H7 (cell line): ENCODE measurements at places on chromosomes 1 and 21.

GRCh38 chr1:211483896-211484612 is 7.9 kb downstream of the RD3 start:
- no peak for DNase-seq

DNA sequence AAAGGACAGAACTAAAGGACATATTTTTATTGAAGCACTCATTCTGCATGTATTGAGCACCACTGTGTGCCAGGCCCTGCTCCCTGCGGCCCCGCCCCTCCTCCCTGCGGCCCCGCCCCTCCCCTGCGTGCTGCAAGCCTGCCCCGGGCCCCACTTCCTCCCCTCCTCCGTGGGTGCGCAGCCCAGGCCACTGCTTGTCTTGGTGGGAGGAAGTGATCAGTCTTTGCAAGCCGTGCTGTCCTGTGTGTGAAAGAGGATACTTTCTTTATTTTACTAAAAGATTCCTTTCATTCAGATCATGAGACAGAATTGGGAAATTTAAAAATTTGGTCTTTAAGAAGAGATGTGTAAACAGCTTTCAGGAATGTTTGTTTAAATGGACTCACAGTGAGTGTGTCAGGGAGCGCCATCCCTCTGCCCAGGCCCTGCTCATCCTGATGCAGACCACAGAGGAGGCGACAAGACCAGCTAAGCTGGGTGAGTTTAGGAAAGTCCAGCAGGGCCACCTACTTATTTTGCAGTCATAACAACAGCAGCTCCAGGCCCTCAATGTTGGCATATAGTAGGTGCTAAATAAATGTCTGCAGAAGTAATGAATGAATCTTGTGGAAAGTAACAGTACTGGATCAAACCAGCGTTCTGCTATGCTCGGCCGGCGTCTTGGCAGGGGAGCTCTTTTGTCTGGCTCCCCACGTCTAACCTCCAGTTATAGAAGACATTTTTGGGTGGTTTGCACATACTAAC is 88.3 kb upstream of the SELENON start:
- DNase-seq = peak; percentile 39

DNA sequence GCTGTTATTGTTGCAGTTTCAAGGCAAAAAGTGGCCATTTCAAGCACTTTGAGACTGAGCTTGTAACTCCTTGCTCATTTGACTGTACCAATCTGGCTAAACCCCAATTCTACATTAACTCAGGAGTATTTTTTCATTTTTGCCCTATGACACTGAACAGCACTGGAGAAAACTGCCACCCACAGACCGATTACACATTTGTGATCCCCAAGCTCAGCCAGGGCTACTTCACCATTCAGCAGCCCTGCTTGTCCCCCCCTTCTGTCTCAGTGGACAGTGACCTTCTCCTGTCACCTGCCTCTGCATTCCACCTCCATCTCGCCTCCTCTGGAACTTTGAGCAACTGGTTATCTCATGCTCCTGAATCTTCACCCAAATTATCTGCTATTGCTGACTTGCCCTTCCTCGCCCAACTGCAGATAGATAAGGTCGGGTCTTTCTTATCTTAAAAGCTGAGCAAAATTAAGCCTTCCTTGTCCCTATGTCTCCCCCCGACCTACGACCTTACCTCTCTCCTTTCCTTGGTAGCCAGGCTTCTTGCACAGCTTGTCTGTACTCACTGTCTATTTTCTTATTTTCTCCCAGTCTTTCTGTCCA is 25.3 kb downstream of the SPATA46 start:
- no peak for DNase-seq

- DNase-seq = no peak
These were observed 56.5 kb upstream of the BACH1 start for GRCh38 chr21:29242201-29242600.

- peak; percentile 33 for DNase-seq
These were observed 71.6 kb upstream of the SELENON start for GRCh38 chr1:25728301-25728935.

DNA sequence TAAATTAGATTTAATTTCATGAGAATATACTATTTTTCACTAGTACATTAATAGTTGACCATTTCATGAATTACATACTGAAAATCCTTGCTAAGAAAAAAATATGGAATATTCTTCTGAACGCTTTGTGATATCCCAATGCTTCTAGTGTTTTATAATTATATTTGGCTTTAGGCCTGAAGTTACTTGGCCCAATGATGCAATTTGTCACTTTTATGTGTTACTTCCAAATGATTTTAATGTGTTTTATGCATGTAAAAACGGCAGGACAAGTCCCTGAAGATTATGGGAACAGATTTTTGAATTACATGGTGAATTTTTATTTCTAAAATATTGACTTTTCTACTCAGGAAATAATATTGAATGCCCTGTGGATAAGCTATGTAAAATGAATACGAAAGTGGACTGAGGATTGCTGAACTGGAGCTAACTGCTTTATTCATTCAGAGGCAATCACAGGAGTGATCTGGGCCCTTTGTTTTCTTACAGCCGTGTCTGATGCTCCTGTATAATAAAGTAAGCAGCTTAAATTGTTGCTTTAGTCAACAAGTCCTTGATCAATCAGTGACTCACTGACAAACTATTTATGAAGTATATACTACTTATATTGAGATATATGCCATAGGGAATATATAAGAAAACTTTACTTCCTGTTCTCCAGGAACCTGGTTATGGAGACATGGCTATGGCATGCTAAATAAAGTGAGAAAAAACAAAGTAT is 543.0 kb upstream of the RGS18 start:
- no peak for DNase-seq

GRCh38 chr1:21287905-21288514 is 2.3 kb downstream of the ECE1 start:
- DNase-seq = no peak

GRCh38 chr1:183101841-183102276 is 78.6 kb downstream of the LAMC1 start:
- no peak for DNase-seq

- DNase-seq = no peak
These were observed 74.6 kb downstream of the CTH start for GRCh38 chr1:70485624-70486023.

GRCh38 chr1:205988585-205988995 is 14.6 kb downstream of the RAB7B start:
- DNase-seq = peak; percentile 66

- peak; percentile 96 for DNase-seq
These were observed 14.3 kb downstream of the THBS3 start for GRCh38 chr1:155193275-155193990.

DNA sequence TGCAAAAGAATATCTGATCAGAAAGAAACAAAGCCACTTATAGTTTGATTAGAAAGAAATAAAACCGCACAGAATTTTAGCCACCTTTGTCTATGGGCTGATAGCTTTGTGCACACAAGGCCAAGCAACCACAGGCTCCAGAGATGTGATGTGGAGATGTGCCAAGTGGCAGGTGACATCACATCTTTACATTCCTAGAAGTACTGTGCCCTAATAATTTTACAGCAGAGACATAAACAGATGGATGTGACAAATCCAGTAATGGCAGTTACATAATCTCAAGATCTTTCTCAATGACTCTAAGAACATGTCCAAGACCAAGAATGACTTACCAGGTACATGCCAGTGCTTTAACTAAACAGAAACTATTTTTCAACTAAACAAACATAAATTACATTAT is 159.5 kb downstream of the LTN1 start:
- no peak for DNase-seq

DNA sequence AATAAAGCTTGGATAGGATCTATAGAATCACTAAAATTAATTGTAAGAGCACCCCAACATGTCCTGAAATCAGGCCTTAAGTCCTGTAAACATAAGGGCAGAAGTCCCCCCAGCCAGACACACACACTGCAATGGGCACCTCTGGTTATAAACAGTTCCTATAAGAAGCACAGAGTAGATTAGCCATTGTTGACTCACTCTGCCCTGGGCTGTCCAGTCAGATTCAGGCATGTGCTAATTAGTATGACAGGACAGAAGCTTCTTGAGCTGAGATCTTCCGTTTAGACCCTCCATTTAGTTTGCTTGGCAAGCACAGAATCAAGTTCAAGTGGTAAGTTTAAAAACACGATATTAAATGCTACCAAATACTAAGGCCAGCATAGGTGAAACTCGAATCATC is 11.8 kb upstream of the DENND1B start:
- no peak for DNase-seq

DNA sequence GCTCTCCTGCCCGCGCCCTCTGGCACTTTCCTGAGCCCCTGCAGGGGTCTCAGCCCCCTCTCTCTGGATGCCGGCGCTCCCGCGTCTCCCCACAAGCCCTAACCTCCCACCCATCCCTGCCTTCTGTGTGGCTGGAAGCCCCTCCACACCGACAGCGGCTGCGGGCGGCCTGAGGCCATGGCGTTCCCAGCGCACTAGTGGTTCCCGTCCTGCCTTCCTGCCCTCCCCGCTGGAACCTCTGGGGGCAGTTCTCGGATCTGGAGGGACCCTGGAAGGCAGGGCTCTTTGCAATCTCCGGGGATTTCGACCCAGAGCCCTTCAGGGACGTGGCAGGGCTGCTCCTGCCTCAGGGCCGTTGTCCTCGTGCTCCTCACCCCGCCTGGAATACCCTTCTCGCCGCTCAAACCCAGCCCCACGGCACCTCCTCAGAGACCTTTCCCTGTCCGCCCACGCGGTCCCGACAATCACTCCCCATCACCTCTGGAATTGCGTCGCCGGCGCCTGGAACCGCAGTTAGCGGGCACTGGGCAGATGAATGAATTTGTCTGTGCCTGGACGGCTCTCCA is 493 bp upstream of the ESPN start:
- peak; percentile 91 for DNase-seq

GRCh38 chr1:213166852-213167251 is 115.8 kb downstream of the RPS6KC1 start:
- DNase-seq = no peak

DNA sequence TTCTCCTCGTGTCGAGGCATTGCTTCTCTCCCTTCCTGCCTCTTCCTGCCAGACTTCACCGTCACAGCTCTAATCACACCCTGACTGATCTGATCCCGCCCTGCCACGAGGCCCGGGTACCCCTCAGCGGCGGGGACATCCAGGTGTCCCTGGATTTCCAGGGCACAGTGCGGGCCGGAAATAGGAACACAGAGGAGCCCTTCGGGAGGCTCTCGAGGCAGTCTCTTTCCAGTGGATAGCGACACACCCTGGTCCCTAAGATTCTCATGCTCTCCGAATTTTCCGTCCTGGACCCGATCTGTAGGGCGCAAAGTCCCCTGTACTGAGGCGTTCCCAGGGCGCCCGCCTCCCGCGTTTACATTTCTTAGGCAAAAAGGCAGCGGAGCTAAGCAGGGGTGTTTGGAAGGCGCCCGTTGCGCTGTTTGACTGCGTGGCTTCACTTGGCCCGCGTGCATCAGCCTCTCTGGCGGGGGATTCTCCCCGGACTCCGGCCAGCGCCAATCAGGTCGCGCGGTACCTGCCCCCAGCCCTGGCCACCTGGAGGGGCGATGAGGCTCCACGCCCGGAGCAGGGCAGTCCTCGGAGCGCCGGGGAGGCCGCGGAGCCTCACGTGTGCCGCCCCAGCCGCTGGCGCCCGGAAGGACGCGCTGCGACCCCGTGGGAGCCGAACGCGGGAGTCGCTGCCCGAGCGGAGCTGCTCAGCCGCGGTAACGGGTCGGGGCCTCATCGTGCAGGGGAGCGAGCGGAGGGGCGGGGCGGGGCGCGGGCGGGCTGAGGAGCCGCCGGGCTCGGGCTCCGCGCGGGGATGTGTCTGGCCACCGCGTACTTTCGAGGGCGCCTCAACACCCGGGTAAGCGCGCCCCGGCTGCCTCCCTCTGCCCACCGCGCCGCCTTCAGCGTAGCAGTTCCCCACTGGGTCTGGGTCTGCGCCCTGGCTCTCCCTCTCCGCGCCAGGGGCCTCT is at the start of gene FAM163A:
FAM163A (plus strand) TSS at position 575 of the 962 bp plus-strand sequence. CDS start 69,807 bp downstream, outside the sequence.
- DNase-seq = peak; percentile 83

DNA sequence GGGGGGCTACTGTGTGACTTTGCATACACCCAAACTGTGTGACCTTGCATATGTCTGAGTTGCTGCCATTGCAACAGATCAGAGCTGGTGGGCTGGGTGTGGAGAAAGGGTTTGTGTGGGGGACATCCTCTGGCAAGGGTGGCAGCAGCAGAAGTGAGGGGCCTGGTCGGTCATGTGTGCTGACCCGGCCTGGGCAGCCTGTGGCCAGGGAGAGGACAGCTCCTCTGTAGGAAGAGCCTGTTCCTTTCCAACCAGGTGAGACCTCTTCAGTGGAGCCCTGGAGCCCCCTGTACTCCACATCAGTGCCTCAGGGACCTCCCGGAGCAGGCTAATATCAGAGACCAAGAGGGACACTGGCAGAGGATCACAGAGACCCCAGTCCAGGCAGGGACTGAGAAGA is 8.3 kb downstream of the PCSK9 start:
- DNase-seq = no peak

- DNase-seq = no peak
These were observed 7.4 kb upstream of the ERICH3 start for GRCh38 chr1:74681001-74681400.

DNA sequence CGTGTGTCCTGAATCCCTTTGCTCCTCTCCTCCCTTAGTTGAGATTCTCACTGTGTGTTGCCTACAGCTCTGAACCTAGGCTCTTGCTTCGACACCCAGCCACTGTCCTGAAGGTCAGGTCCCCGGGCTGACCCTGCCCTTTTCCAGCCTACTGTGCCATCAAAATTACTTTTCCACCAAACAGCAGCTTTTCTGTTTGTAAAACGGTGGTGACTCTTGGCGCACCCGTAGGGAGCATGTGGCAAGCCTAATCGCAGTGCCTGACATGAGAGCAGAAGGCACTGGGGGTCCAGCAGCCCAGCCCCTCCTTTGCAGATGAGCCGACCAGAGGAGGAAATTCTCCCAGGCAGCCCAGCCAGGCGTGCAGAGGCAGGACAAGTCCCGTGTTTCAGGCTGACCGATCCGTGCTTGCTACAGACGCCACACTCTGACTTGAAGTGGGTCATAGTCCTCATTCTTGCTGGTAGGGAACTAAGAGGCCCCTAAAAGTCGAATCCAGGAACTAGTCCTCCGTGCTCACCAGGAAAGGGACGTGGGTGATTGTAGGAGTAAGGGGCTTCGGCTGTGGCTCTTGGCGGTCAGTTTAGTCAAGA is 6.8 kb downstream of the GPR137B start:
- DNase-seq = no peak

GRCh38 chr1:211698161-211699026 is 23.0 kb upstream of the NEK2 start:
- DNase-seq = peak; percentile 93

DNA sequence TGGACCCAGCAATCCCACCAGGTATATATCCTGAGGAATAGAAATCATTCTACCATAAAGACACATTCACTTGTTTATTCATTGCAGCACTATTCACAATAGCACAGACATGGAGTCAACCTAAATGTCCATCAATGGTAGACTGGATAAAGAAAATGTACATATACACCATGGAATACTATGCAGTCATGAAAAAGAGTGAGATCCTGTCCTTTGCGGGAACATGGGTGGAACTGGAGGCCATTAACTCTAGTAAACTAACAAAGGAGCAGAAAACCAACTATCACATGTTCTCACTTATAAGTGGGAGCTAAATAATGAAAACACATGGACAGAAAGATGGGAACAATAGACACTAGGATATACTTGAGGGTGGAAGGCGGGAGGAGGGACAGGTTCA is 36.1 kb upstream of the PRKACB start:
- DNase-seq = no peak
